DND-41 (cell line): ENCODE measurements at places on chromosomes 5 and 9.

DNA sequence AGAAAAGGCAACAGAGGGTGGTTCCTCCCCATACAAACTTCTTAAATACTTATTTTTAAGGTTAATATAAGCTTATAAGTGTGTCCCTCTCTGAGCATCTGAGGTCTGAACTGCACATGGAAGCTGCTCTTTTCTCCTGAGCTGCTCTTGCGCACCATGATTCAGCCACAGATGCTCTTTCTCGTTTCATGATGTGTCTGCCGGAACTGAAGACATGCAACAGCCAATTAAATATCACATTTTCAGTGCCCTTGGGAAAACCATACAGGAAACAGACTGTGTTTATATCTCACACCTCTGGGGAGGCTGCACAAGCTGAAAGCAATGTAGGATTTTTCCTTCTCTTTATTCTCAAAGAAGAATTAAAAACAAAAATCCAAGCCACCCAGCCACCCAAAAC lies 96.8 kb upstream of the NREP start:
- peak; percentile 72 for DNase-seq

DNA sequence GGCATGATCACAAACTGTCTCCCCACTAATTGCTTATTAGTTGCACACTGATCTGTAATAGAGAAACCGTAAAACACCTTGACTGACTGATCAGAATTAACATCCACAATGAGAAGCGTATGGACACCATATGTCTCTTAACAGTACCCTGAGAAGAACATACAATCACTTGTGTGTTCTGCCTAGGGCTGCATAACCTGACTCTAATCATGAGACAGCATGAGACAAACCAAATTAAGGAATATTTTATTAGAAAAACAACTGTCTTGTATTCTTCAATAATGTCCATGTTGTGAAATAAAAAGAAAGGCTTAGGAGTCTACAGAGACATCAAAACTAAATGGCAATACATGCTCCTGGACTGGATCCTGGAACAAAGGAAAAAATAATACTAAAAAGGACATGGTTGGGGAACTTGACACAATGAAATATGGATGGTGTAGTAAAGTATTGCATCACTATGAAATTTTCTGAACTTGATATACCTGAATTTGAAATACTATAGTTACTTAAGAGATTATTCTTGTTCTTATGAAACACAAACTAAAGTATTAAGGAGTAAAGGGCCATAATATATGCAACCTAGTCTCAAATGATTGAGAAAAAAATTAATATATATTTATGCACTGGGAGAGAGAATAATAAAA lies 162.1 kb downstream of the CWC27 start:
- DNase-seq = no peak

- no peak for DNase-seq
Observed at GRCh38 chr9:85040821-85041465, 371.4 kb downstream of the NTRK2 start.

GRCh38 chr5:150000990-150001659 lies 586 bp downstream of the HMGXB3 start:
- DNase-seq = peak; percentile 40

DNA sequence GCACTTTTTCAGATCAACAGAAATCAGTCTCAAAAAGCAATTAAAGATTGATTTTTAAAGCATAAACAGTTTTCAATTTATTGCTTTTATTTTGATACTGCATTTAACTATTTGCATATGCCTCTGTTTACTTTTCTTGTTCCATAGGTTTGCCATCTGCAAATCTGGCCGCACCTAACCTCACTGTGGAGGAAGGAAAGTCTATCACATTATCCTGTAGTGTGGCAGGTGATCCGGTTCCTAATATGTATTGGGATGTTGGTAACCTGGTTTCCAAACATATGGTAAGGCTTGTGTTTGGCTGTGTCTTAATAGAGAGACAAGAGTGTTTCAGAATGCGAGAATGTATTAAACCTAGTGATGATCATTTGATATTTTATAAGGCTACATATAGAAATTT lies 53.9 kb downstream of the NTRK2 start:
- DNase-seq = no peak

GRCh38 chr5:21145376-21145775 lies 1157.4 kb upstream of the CDH18 start:
- no peak for DNase-seq

GRCh38 chr5:142080248-142080647 lies 28.3 kb upstream of the NDFIP1 start:
- DNase-seq = no peak
